ENCODE measurements at places on chromosomes 3 and 15. TPM values are rescaled to one million over a fixed set of nuclear protein-coding genes. Genes with fewer than 3 reads are reported as not detected.

DNA sequence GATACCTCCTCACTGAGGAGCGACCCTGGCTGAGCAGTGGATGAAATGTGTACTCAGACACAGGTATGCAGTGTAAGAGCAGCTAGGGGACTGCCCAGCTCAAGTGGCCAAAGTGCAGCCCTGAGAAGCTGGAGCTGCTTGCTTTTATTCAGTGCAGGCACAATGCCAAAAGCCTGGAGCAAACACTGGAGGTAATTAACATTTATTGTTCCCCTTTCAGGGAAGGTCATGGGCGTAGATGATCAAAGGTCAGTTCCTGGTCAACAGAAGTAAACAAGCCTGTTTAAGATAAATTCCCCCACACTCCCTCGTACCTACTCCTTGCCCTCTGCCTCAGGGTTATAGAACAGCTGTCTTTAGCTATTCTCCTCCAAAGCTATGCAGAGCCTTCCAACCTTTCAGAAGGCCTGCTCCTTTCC is 17.5 kb downstream of the PLA2G4F start:
- no peak for DNase-seq

- no peak for DNase-seq
These were observed 316.6 kb upstream of the TGFBR2 start for GRCh38 chr3:30289766-30290165.

GRCh38 chr3:72035606-72036005 is 250.7 kb upstream of the PROK2 start:
- no peak for DNase-seq

GRCh38 chr15:45435124-45435903 is 57.0 kb upstream of the GATM start:
- DNase-seq: no peak

GRCh38 chr15:33135355-33135781 is 59.1 kb downstream of the FMN1 start:
- no peak for DNase-seq

- no peak for DNase-seq
These were observed 1166.1 kb upstream of the GBE1 start for GRCh38 chr3:82927309-82928253.

DNA sequence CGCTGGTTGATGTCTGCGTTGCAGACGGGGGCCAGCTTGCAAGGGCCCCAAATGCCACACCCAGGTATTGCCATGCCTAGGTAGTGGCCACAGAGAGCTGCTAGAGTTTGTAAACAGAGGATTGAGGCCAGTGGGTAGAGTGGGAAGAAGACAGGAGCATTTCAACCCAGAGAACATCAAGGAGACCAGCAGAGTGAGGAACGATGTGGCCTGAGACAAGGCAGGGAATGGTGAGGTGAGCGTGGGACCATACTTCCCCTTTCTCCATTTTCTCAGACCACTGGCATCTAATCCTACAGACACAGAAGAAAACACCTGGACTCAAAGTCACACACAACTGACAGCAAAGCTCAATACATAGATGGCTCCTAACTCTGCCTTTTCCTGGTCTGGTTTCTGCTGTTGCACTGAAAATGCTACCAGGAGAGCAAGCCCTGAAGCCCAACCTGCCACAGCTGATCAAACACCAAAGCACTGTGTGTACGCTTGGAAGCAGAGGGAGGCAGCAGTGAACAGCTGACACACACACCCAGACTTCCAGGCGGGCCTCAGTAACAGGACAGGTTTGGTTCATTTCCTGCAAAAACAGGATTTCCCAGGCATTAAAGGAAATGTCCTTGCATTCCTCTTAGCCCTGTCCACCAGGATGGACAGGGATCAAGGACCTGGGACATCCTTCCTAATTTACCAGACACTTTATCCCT is 1.6 kb downstream of the FAM174B start:
- DNase-seq: no peak

- DNase-seq: no peak
These were observed 59.1 kb downstream of the IQSEC1 start for GRCh38 chr3:13013994-13014754.

DNA sequence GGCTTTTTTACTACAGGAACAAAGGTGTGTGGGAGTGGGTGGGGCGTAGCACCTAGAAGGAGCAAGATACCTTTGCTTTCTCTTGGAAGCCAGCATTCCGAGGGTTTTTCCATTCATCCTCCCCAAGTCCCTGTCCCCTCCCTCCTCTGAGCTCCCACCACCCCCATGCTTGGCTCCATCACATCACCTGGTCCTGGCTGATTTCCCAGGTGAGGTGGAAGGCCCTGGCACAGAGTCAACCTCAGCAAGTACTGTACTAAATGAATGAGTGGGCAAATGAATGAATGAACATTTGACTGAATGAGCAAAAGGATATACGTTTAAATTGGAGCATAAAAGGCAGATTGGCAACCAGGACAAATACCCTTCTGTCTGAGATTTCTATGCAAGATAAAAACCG is 45.4 kb downstream of the DZIP1L start:
- no peak for DNase-seq

DNA sequence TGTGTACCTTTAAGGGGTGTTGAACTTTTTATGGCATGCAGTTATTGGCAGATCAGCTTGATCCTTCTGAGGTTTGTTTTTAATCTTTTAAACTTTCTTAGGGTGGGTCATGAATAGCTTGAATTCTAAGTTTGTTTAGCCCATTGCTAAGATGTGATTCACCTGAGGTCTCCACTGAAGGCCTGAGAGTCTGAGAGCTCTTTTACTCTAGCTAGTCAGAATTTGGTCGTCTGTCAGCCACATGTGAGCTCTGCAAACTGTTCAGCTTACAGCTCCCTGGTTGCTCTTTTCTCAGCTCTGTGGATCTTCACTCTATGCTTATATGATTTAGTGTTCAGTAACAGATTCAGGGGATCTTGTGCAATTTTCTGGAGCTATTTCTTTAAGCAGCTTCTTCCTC is 161.3 kb downstream of the ABHD5 start:
- no peak for DNase-seq

DNA sequence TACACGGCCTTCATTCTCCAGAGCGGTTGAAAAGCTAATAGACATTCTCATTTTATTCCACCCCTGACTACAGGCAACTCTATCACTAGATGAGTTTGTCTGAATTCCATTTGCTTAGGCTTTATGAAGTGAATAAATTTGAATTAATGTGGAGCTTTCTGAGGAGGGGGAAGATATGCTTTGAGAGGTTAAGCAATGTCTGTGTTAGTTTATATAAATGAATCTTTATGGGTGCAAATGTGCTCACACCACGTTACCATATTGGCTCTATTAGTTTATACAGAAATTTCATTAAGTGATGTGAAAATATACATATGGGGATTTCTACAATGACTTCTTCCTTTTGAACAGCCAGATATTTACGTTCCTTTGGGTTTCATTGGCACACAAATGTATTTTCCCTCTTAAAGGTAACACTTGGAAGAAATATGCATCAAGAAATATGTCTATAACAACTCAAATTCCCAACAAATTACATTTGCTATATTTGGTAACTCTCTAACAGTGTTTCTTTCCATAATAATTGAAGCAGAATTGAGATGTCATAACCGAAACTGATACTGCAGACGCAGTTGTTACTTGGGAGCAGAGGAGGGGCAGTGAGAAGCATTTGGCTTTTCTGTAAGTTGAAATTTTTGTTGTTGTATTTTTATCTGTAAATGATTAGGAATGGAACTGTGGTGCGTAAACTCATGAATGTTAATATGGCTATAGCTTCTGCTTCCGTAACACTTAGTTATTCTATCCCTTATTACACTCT is 359.4 kb downstream of the CACNA2D3 start:
- DNase-seq: no peak

- no peak for DNase-seq
These were observed 198.7 kb downstream of the RORA start for GRCh38 chr15:61030451-61030850.

Gene ZPLD1
- 0.16 TPM for total RNA-seq

Gene LINGO1
- 1.8 TPM for total RNA-seq

Gene CAMK2N2
- 0.26 TPM for total RNA-seq

Gene ZBED2
- total RNA-seq: not detected

Gene SMCO1
- total RNA-seq: not detected

Gene SLC28A2
- total RNA-seq: not detected

All from urinary bladder (tissue), 4 donors.